ENCODE measurements at places on chromosomes 1 and 21.

DNA sequence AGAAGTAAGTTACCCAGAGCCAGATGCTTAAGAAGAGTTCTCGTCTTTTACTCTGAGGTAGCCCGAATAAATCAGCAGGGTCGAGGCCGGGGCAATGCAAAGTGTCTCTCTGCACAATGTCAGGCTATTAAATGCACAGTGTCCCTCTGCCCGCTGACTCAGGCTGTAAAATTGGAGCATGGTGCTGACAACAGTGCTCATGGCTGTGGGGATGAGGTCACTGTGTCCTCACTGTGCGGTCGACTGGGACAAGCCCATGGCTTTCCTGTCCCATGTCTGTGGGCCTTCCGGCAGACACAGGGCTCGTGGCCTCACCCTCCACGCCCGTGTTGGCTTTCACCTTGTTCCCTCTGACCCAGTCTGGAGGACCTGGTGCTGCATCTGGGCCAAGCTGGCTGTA lies 14.6 kb upstream of the SLC2A1 start:
- no peak for DNase-seq

- DNase-seq = no peak
Measured at GRCh38 chr1:91217911-91218310, 186.7 kb downstream of the HFM1 start.

- DNase-seq = no peak
Measured at GRCh38 chr1:157105988-157106812, 6.6 kb upstream of the ETV3L start.

DNA sequence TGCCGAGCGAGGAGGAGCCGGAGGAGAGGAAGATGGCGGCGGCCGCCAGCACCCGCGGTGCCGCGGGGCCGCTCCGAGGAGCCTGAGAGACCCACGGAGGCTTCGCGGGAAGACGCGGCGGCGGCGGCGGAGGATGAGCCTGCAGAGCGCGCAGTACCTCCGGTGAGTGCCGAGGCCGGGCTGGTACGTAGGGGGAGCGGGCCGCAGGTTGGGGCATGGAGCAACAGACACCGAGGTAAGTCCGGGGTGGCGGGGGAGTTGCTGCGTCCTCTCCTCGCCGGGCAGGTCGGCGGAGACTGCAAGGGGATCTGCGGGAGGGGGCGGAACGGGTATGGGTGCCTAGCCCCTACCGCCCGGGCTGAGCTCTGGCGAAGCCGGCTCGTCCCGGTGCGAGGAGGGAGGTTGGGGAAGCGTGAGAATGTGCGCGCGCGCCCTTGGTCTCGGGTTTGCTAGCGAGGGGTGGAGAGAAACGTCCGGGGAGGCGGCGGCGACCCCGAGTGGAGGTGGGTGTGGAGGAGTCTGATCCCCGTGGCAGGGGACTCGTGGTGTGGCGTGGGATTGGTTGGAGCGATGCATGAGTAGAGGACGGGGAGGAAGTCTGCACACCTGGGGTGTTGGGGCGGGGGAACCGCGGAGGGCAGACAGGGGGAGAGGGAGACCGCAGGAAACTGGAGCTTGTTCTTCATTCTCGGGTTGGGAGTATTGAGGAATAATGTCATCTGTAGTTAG lies at the start of gene SMG7:
SMG7 (plus strand) TSS at position 12 of the 729 bp plus-strand sequence; CDS start at position 134, 122 bp downstream.
- DNase-seq = no peak

GRCh38 chr21:35754583-35754982 lies 305.7 kb downstream of the SETD4 start:
- DNase-seq = no peak

DNA sequence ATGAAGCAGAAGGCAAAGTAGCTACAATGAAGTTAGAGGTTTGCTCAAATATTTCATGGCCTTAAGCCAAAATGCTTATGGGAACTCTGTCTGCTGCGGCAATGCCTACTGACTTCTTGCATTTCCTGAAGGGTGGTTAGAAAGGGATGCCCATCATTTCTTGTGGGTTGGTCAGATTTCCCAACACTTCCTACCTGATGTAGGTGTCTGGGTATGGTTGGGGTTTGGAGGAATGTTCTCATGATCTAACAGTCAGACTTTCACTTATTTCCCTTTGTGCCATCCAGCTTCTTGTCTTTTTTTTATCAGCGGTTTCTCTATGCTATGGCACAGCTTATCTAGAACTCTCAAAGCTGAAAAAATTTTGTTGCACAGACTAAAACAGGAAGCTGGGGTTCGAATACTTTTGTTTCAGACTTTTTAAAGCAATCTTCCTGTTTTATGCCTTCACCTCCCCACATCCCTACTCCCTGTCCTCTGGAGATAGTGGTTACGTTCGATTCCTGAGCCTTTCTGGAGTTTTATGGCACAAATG lies 307.7 kb downstream of the USP25 start:
- no peak for DNase-seq

DNA sequence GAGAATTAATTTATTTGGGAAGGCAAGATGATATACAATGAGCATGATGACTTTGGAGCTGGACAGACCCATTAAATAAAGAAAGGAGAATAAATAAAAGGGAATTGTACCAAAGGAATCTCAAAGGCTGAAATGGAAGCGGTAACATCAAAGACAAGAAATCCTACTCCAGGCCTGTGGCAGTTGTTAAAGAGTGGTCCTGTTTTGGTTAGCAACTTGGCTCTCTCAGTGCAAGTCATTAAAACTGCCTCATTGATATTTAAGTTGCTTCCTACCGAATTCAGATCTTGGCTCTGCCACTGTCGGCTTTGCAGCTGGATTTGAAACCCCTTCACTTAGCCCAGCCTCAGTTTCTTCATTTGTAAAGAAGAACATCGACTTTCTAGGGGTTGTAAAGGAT lies 10.1 kb downstream of the TGFB2 start:
- DNase-seq = no peak

DNA sequence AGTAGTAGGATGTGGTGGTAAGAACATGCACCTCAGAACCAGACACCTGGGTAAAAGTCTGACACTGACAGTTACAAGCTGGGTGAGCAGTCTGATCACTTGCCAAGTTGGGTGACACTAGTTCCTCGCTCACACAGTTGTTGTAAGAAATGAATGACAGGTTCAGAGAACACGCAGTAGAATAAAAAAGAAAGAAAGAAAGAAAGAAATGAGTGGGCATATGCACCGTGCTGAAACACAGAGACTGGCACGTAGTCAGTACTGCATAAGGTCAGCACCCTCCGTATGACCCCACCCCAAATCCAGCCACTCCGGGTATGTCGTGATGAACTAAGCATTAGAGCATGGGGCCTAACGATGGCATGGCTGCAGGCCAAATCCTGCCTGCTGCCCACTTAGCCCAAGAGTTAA lies 90.6 kb downstream of the GLUL start:
- no peak for DNase-seq

DNA sequence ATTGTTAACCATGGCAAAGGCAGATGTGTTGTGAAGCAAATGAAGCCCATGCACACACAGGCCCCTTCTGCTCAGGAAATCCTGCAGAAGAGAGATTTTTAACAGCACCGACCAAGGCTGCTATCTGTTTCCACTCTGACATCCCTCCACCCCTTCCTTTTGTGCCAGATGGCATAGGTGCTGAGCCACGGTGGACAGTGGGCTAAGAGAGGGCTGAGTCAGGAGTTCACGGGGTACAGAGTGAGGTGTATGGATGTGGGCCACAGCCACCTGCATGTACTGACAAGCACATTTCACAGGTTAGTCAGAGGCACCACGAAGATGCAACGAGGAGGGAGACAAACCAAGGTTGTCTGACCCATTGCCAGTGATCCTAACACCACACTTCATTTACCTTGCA lies 9.5 kb downstream of the RSPH1 start:
- no peak for DNase-seq

- no peak for DNase-seq
Measured at GRCh38 chr1:68675336-68675735, 178.5 kb upstream of the DEPDC1 start.

- no peak for DNase-seq
Measured at GRCh38 chr1:53080769-53081168, 18.8 kb downstream of the PODN start.

- no peak for DNase-seq
Measured at GRCh38 chr1:94986783-94987182, 59.9 kb upstream of the CNN3 start.

DNA sequence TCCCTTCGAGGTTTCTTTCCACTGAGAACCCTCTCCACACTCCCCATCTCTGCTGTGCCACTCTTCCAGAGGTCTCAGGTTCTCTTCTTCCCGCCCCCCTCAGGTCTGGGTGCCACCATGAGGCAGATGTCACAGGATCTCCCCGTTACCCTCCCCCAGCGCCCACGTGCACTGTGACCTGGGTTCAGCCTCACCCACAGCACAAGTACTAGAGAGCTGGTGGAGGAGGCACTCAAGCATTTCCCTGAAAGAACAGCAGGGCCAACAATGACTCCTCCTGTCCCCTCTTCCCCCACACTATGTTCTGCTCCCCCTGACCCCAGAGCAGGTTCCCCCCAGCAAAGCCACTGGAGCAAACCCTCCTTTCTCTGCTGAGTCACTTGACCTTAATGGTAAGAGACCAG lies 14.3 kb downstream of the PLEKHA6 start:
- no peak for DNase-seq

DNA sequence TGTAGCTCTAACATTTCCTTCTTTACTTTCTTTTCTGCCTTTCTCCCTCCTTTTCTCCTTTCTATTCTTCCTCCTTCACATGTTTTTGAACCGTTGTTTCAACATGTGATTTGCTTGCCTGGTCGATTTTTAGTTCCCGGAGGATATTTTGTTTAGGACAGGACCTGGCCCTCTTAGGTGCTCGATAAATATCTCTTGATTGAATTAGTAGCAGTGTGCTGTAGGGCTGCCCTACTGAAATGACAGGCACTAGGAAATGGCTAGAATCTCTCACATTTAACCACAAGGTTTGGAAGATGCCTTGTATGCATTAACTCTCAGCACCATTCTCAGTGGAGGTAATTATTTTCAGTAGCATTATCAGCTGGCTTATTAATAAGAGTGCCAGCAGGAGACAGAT lies 305.6 kb downstream of the PAPPA2 start:
- DNase-seq = no peak

GRCh38 chr1:39902460-39902807 lies 717 bp upstream of the MYCL start:
- DNase-seq = no peak

GRCh38 chr21:35386491-35387079 lies 337.5 kb upstream of the RUNX1 start:
- DNase-seq = no peak

DNA sequence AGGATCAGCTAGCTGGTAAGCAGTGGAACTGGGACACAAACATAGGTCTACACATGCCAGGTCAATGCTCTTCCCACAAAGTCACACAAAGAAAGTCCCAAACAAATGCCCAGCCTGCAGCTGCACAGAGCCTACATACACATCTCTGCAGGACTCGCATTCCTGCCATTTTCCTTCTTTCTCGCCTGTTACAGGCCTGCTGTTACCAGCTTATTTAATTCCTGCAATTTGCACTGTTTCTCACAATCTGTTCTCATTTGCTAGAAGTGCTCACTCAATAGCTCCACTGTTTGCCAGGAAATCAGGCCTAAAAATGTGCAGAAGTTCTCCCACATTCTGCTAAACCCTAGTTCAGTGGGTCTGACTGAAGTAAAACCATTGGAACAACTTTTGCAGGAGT lies 362.6 kb upstream of the C1orf87 start:
- no peak for DNase-seq

- DNase-seq = no peak
Measured at GRCh38 chr1:170927955-170928840, 7.1 kb upstream of the MROH9 start.

DNA sequence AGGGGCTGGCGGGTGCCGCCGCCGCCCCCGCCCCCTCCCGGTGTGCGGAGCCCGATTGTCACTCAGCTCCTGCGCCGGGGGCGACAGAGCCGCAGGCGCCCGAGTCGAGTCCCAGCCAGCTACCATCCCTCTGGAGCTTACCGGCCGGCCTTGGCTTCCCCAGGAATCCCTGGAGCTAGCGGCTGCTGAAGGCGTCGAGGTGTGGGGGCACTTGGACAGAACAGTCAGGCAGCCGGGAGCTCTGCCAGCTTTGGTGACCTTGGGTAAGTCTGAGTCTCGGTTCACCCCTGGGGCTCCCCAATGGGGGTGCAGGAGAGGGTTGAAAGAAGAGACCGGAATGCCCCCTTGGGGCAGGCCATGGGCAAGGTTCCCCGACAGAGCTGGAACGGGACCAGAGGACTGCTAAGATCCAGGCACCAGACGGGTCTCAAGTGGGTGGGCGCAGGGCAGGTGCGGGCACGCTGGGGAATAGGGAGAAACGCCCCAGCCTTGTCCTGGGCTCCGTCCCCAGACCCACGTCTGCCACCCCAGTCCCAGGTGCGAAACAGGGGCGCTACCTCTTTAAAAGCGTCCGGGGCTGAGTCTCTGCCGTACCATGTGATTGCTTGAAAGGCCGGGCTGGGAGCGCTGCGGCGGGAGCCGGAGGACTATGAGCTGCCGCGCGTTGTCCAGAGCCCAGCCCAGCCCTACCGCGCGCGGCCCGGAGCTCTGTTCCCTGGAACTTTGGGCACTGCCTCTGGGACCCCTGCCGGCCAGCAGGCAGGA lies at the start of gene ADORA1:
ADORA1 (plus strand) TSS at position 61 of the 765 bp plus-strand sequence. CDS start 1,116 bp downstream, outside the sequence.
- peak; percentile 76 for DNase-seq

DNA sequence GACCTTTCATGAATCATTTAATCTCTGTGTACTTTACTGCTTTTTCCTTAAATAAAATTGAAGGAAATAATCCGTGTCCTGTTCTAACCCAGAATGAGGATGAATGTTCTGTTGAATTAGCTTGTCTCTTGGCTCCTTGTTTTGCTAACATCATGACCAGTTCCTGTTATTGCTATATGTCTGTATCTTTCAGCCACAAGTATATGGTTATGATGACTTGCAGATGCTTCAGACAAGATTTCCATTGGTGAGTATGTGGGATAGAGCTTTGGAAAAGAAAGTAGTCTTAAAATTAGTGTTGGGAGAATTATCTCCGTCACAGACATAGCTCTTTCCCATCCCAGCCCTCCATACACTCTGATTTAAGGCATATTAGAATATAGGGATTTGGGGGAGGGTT lies 13.6 kb upstream of the HAX1 start:
- no peak for DNase-seq

DNA sequence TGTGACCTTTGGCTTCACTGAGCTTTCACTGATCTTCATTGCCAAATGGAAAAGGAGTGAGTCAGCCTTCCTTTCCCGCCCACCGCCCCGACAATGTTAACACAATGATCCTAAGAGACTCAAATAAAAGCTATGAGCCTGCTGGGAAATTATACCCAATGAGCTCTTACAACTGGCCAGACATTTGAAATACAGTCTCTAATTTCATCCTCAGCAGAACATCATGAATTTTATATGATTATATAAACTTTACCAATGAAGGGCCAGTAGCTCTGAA lies 252.5 kb downstream of the SIPA1L2 start:
- no peak for DNase-seq

- no peak for DNase-seq
Measured at GRCh38 chr1:201059871-201060555, 36.5 kb upstream of the KIF21B start.

- DNase-seq = no peak
Measured at GRCh38 chr1:23805025-23805424, 4.5 kb upstream of the GALE start.

GRCh38 chr1:35298464-35298863 lies 30.0 kb downstream of the ZMYM4 start:
- no peak for DNase-seq

DNA sequence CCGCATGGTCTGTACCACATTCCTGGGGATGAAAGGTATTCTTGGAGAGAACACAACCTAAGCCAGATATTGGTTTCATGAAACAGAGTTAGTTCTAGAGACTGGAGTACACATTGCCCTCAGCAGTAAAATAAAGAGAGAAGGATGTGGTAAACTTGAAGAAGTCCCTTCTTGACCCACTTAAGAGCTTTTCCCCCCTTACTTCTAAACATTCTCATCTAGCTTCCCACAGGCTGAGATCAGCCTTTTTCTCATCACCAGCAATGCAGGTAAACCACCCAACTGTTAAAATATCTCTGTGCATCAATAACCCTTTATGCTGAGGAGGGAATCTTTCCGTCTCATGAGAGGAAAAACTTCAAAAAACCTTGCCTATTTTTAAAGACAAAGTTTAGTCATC lies 62.6 kb downstream of the SUSD4 start:
- no peak for DNase-seq
